Adipocyte (in vitro differentiated cells): ENCODE measurements at places on chromosomes 1 and 21.

- DNase-seq, result no peak
These were observed 9.6 kb upstream of the PRPF3 start for GRCh38 chr1:150311762-150312161.

GRCh38 chr1:172252321-172252720 lies 168.2 kb upstream of the C1orf105 start:
- no peak for DNase-seq

- DNase-seq, result no peak
These were observed 74.6 kb downstream of the CRB1 start for GRCh38 chr1:197342669-197343068.

DNA sequence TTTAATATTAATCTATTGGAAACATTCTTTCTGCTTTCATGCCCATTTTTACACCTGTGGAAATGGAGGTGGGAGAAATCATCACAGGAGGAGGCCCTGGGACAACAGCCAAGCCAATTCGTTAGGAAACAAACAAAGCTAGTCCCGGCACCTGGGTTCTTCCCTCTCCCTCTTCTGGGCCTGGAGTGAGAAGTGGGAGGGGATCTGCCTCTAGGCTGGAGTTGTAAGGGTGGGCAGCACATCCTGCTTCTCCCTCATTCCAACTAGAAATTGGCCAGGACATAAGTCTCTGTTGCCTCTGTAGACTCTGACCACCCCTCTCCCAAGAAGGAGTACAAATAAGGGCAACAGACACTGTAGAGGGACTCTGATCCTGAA lies 20.2 kb upstream of the ERO1B start:
- no peak for DNase-seq

DNA sequence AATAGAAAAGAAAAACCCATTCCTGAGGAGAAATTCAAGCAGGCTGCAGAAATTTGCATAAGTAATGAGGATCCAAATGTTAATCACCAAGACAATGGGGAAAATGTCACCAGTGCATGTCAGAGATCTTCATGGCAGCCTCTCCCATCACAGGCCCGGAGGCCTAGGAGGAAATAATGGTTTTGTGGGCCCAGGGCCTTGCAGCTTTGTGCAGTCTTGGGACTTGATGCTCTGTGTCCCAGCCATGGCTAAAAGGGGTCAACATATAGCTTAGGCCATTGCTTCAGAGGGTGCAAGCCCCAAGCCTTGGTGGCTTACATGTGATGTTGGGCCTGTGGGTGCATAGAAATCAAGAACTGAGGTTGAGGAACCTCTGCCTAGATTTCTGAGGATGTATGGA lies 22.7 kb downstream of the RAB3GAP2 start:
- DNase-seq, result no peak

GRCh38 chr1:78047106-78047505 lies 1.3 kb downstream of the GIPC2 start:
- DNase-seq, result no peak

DNA sequence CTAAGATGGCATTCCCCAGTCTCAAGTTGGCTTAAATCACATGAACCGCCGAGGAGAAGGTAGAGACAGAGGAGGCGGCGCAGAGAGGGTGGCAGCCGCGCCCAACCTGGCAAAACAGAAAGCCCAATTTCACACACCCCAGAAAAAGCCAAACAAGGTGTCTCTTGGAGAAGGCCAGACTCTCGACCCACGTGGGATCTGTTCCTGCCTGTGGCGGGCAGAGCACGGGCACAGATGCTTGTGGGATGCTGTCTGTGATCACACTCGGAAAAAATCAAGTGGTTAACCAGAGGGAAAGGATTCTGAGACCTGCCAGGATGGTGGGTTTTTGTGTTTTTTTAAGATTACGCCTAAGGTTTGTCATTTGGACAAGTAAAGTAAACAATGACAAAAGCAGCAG lies 80.7 kb downstream of the MRPL37 start:
- DNase-seq, result no peak

DNA sequence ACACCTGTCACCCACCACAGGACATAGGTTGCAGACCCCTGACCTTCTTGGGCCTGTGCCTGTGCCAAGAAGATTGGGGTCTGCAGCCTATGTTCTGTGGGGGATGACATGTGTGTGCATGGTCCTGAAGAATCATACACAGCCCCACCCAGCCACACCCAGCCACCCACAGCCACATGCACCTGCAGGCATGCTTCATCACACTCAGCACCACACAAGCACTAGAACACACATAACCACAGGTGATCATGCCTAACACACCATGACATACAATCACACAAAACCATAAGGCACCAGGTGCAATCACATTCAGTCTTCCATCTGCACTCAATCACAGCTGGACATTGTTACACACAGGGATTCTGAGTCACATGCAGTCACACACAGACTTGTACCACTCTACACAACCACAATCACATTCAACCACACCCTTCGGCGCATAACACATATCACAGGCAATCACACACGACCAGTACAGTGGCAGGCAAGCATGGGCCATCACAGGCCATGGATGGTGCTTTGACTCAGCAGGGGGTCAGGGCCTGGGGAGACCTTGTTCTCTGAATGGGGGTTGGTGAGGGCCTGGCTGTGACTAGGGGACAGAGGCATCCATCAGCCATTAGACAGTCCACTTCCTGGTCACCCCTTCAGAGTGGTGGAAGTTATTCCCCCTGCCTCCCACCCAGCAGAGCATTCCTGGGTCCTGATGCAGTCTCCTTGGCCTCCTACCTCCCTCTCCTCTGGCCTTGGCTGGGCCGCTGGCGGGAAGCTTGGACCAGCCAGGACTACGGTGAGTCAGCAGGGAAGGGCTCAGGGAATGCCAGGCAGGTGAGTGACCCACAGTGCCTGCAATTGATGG lies 44.3 kb upstream of the EPS8L3 start:
- DNase-seq, result no peak

- DNase-seq, result no peak
These were observed 30.1 kb upstream of the VASH2 start for GRCh38 chr1:212920246-212920645.

- DNase-seq, result no peak
These were observed 111.9 kb upstream of the SLC44A3 start for GRCh38 chr1:94708299-94708685.

DNA sequence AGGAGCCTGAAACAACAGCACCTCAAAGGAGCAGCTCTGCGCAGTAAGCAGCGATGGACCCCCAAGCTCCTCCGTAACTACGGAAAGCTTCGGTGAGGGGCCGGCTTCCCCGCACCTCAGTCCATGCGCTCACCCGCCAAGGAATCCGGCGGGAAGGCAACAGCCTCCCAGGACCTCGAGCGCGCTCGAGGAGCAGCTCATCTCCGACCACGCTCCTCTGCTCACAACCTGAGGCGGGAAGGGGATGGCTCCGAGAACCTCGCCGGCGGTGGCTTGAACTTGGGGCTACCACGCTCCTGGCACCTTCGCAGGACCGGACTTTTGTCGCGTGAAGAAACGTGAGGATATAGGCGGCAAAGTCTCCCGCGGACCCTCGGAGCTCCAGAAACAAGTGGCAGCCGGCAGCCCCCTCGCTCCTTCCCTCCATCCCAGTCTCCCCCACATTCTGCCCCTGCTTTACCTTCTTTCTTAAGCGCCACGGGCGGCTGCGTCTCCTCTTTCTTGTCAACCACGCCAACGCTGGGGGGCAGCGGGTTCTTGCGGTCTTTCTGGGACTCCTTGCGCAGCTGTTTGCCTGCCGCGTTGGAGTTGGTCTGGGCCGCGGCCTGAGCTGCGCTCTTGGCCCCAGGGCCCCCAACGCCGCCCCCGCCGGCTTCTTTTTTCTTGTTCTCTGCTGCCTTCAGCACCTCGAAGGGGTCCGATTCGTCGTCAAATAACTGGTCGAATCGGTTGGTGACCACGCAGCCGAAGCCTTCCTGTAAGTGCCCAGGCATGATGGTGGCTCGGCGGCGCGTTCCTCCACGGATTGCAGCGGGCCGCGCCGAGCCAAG lies 459 bp downstream of the SERBP1 start:
- DNase-seq, result peak; percentile 66

DNA sequence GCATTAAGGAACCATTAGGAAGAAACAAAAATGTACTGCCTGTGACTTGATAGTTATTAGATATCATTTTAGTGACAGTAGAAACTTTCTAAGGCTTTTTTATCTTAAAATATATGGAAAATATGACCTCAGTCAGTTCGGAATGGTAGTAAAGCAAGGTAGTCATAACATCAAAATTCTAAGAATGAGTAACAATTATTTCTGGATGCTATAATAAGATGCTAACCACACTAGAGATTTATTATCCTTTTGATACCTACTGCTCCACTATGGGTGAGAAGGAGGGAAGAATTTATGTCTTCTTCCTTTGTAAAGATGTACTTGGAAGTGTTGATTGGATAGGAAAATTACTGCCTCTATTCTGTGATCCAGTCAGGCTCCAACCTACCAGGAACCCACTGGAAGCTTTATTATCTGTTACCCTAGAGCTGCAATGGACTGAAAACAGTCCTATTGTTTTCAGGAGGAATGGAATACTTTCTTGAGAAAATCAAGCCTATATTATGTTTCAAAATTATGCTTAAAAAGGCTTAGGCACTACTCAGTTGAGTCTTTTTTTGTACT lies 8.8 kb downstream of the FMN2 start:
- peak; percentile 59 for DNase-seq

- peak; percentile 94 for DNase-seq
These were observed at the start of gene DENND4B for GRCh38 chr1:153946622-153947241. Gene DENND4B, minus strand, starts transcription at chr1:153946718. Its CDS starts 2,344 bp downstream, at chr1:153944374.

- no peak for DNase-seq
These were observed 176.8 kb downstream of the ATP6V1G3 start for GRCh38 chr1:198363625-198364151.

GRCh38 chr1:231534703-231535159 lies 6.3 kb downstream of the TSNAX start:
- DNase-seq, result no peak

DNA sequence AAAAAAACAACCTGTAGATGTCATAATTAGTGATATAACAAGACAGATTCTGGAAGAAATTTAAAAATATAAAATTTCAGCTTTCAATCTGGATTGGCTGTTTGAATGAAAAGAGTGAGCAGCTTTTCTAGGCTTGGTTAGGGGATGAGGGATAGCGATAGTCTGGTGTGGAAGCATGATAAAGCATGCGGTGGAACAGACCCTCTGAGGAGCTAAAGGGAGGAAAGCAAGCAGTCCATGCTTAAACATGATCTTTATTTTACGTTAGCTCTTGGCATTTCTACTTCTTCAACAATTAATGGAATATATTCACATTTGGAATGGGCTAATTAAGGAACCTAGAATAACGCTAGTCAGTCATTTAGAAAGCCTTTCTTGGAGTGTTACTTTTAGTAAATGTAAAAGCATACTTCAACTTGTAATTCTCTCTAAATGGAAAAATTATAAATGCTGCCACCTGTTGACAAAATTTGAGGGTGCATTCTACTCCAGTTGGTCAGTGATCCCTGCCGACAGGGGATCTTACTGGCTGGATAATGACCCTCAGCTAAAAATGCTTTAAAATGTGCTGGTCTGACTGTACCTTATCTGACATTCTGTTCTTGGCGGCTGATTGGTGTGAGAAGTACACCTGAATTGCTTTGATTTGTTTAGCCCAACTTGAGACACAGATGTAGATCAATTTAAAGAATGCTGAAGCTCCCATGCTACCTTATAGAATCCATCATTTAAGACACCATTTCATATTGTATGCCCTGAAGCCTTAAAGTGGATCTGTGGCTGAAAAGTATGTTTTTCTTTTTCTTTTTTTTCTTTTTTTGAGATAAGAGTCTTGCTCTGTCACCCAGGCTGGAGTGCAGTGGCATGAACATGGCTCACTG lies 61.2 kb downstream of the AK4 start:
- DNase-seq, result peak; percentile 80

- no peak for DNase-seq
These were observed 28.6 kb downstream of the AGPAT3 start for GRCh38 chr21:43893536-43894205.
